ENCODE measurements at places on chromosomes 2 and 18.

DNA sequence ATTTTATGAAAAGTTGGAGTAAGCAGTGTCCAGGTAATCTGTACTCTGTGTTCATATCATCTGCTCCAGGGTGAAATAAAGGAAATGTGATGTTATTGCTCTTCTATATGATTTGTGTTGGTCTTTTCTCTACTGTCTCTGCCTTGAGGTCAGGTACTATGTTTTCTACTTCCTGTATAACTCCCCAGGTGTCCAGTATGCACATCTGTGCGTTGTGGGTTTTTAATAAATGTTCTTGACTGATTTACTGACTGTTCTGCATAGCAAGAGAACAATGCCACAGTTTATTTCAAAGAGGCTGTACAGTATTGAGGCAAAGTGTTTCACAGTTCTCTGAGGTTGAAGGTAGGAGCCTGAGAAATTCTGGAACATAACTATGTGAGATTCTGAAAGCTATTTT, 89.7 kb downstream of the BABAM2 start:
- peak; percentile 47 for DNase-seq

GRCh38 chr2:181305301-181306123, 151.7 kb upstream of the ITGA4 start:
- DNase-seq: peak; percentile 93

DNA sequence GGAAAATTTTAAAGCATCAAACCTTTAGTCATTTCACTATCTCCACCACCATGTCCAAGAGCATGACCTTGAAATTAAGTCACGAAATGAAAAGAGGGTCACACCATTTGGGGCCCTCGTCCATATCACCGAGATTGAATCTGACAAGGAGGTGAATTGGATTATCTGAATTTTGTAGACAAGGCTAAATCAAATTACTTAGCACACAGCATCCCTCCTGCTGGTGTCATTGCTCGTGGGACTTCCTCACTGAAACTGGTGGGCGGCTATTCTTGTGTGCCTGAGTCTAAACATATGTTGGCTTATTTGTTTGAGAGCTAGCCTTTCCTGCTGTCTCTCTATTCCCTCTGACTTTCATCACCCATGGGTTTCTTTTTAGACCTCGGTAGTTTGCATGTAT, 64.6 kb upstream of the CNGA3 start:
- DNase-seq: no peak

- no peak for DNase-seq
Observed at GRCh38 chr2:38533757-38534545, 68.8 kb downstream of the HNRNPLL start.

DNA sequence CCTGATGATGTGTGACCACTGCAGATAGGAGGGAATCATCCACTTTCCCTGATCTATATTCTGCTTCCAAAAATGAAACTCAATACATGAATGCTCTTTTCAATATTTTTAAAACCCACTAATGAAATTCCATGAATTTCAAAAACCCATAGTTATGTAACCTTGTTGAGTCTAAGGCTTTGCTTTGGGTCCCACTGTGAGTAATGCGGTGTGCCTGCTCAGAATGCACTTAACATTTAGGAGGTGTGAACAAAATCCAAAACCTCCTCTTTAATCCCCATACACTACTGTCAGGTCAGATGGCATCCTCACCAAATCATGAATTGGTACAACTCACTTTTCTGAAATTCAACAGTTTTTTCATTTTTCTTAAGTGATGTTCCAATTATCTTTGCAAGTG, 50.4 kb downstream of the CCDC93 start:
- DNase-seq: no peak

Measured in KBM-7 (cell line).